Cortex of kidney (tissue), 1 donor: ENCODE measurements at places on chromosomes 2 and 18.

- no peak for DNase-seq
Measured at GRCh38 chr2:12178289-12179080, 432.1 kb downstream of the LPIN1 start.

GRCh38 chr2:218289639-218290315 is 2.5 kb downstream of the TMBIM1 start:
- no peak for DNase-seq

DNA sequence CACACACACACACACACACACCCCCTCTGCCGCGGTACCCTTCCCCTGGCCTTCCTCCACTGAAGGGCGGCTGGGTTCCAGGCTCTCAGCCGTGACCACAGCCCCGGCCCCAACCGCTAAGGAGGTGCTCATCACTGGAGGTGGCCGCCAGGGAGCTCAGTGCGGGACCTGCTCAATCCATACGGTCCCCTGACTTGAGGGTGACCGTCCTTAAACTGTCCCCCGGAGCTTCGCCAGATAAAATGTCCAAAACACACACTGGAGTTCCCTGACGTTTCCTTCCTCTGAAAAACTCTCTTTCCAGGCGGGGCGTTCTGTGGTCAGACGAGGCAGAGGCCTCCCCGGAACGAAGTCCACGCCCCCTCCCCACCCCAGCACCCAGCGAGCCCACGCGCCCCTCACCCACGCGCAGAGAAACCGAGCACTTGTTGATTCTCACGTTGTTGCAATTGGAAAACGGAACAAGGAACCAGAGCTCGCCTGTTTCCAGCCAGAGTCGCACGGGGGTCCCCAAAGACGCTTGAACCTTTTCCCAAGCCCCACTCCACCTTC is 1.4 kb downstream of the MBP start:
- no peak for DNase-seq

GRCh38 chr18:24136967-24137373 is 1.9 kb upstream of the CABYR start:
- no peak for DNase-seq

- DNase-seq: no peak
Measured at GRCh38 chr2:162125138-162125537, 26.9 kb downstream of the GCG start.
